ENCODE measurements at places on chromosomes 5 and 9. TPM values are rescaled to one million over a fixed set of nuclear protein-coding genes. Genes with fewer than 3 reads are reported as not detected.

Gene MAPK9
- 30.6 TPM for total RNA-seq

- DNase-seq, result no peak
Observed at GRCh38 chr5:43623048-43623680, 20.2 kb downstream of the NNT start.

DNA sequence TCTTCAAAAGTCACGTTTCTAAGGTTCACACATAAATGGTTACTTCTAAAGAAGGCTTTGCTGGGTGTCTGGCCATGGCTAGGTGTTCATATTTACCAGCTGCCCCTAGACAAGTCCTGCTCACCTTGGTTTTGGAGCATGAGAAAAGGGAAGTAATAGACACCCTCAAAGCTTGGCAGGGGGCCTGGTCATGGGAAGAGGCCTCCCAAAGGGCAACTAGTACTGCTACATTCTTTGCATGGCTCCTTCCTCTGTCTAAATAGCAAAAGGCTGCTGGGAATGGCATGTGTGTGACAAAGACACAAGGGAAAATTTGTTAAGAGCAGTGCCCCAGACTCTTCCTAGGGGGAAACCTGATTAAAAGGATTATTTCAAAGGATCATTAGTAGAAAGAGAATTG lies 93.4 kb downstream of the NRG2 start:
- no peak for DNase-seq

DNA sequence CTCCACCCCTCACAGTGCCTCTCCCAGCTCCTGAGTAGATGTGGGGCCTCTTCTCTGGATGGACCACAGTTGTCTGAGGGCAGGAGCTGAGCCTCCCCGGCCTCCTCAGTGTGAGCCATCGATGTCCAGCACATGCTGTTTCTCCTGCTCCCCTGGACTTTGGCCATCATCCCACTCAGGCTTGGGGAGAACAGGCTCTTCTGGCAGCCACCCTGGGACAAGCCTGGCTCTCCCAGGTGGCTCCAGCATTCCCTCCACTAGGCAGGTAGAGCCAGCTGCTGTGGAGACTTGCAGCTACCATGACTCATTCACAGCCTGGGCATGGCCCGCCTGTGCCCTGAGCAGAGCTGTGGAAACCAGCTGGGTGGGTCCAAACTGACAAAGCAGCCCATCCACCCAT lies 77.0 kb downstream of the CSNK1A1 start:
- DNase-seq, result no peak

Gene SCGB3A1
- total RNA-seq, result not detected

Gene SLC2A8
- total RNA-seq, result 45.1 TPM

DNA sequence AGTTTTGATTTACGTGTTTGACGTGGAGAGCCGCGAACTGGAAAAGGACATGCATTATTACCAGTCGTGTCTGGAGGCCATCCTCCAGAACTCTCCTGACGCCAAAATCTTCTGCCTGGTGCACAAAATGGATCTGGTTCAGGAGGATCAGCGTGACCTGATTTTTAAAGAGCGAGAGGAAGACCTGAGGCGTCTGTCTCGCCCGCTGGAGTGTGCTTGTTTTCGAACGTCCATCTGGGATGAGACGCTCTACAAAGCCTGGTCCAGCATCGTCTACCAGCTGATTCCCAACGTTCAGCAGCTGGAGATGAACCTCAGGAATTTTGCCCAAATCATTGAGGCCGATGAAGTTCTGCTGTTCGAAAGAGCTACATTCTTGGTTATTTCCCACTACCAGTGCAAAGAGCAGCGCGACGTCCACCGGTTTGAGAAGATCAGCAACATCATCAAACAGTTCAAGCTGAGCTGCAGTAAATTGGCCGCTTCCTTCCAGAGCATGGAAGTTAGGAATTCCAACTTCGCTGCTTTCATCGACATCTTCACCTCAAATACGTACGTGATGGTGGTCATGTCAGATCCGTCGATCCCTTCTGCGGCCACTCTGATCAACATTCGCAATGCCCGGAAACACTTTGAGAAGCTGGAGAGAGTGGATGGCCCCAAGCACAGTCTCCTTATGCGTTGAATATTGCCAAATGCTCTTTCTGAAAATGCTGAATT lies 850 bp downstream of the RRAGA start:
- DNase-seq, result peak; percentile 40

Gene CACFD1
- 73.8 TPM for total RNA-seq

DNA sequence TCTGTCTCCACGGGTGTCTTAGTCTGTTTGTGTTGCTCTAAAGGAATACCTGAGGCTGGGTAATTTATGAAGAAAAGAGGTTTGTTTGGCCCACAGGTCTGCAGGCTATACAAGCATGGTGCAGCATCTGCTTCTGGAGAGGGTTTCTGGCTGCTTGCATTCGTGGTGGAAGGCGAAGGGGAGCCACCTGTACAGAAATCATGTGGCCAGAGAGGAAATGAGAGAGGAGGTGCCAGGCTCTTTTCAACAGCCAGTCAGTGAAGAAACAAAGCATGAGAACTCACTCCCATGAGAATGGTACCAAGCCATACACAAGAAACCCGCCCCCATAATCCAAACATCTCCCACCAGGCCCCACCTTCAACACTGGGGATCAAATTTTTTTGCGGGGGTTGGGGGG lies 53.4 kb downstream of the PFDN1 start:
- no peak for DNase-seq

DNA sequence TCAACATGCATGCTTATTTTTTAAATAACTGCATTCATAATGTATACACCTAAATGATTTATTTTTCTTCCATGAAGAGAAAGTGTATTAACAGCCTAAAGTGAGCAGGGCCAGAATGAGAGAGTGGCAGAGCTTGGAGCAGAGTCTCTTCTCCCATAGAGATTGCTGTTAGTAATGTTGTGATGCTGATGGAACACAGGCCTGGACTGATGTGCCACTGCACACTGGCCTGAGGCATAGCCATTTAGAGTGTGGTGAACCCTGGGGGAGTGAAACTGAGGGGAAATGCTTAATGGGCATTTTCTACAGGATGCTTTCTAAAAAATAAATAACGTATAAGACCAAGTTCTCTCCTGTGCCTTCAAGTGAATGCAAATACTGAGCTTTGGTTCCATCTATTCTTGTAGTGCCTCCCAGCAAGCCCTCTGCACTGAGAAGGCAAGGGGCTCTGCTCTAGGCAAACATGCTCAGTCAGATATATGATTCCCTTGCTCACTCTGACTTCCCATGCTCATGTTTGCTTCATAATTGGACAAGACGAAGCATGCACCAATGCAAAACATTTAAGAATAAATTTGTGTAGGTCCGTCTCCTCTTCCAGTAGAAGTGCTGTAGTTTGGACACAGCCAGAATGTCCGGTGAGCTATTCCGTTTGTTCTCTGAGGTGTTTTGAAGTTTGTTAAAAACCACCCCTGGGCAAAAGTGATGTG lies 185.7 kb downstream of the PBX3 start:
- no peak for DNase-seq

DNA sequence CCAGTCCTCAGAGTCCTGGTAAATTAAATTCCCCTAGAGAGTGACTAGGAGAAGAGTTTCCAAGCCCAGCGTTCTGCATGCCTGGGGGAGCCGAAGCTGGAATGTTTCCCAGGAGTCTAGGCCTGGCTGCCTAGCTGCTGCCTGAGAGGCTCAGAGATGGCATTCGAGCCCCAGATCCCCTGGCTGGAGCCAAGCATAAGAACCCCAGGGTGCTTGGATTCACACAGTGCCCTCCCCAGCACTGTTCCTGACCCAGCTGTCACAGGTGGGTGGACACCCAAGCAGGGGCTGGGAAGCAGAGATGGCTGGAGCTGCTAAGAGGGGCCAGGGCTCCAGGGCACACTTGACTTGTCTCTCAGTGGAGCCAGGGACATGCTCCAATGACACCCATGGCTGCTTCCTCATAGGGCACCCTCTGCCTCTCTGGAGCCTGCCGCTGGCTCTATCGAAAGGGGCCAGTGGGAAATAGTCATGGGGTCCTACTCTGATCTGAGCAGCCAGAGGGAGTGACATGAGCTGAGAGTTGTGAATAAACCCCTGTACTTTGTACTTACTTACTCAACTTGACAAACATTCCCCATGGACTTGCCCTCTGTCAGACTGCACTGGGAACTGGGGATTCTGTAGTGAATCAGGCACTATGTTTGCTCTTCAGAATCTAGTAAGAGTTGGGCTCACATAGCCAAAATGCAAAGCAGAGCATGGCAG lies 62.6 kb upstream of the XPA start:
- no peak for DNase-seq

DNA sequence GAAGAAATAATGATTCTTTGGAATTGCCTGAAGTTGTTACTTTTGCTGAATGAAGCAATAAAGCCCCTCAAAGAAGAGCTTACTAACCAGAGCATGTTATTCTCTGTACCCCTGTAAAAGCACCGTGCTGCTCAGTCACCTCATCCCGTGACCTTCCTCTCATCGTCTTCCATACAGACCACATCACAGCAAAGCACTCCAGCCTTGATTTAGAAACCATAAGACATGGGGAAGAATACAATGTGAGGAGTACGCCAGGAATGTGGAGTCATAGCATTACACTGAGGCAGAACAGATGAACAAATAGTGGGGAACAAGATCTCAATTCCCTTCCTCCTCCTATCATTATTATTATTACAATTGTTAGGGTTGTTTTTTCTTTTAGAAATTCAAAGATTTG lies 49.1 kb downstream of the ERAP1 start:
- DNase-seq, result no peak

Gene DNLZ
- 45.4 TPM for total RNA-seq

Gene CNTRL
- 24.6 TPM for total RNA-seq

GRCh38 chr5:52799358-52799982 lies 11.8 kb downstream of the ITGA1 start:
- peak; percentile 68 for DNase-seq

DNA sequence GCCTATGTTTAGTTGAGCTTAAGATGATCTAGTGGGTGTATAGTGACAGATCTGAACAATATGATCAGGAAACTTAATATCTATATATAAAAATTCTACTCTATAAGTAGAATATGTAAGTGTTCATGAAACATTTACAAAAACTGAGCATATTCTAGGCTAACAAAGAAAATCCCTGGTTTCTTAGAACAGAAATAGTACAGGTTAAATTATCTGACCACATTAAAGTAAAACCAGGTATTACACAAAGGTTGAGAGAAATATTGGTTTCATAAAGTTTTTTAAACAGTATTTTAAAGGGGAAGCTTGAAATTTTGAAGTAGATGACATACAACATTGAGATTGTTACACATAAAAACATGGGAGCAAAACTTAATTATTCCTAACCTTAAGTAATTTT lies 39.3 kb downstream of the LRRC70 start:
- no peak for DNase-seq

- no peak for DNase-seq
Observed at GRCh38 chr5:163595932-163596607, 90.7 kb downstream of the MAT2B start.

- DNase-seq, result no peak
Observed at GRCh38 chr9:114937516-114937915, 7.1 kb upstream of the TNFSF8 start.

Gene PPP3R2
- not detected for total RNA-seq

GRCh38 chr5:149257889-149258705 lies 13.6 kb upstream of the AFAP1L1 start:
- no peak for DNase-seq

Gene PRDM12
- total RNA-seq, result 0.30 TPM

- no peak for DNase-seq
Observed at GRCh38 chr9:115018547-115019435, 88.4 kb upstream of the TNFSF8 start.

DNA sequence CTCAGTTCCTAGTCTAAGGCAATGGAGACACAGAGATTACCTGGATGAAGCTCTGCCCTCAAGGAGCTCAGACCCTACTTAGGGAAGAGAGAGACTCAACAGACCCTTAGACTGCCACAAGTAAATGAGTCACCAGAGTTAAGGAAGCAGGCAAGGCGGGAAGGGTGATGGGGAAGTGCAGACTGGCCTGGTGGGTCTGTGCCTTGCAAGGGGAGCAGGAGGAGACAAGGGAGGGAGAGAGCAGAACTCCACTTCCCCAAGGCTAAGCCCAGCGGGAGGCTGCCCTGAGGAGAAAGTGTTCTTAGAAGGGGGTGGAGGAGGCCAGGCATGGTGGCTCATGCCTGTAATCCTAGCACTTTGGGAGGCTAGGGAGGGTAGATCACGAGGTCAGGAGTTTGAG lies 83.7 kb downstream of the HRH2 start:
- DNase-seq, result no peak

- DNase-seq, result no peak
Observed at GRCh38 chr5:14281746-14282181, 138.6 kb downstream of the TRIO start.

Gene CDH9
- not detected for total RNA-seq

GRCh38 chr9:81683238-81683637 lies 6.1 kb downstream of the TLE1 start:
- DNase-seq, result no peak

DNA sequence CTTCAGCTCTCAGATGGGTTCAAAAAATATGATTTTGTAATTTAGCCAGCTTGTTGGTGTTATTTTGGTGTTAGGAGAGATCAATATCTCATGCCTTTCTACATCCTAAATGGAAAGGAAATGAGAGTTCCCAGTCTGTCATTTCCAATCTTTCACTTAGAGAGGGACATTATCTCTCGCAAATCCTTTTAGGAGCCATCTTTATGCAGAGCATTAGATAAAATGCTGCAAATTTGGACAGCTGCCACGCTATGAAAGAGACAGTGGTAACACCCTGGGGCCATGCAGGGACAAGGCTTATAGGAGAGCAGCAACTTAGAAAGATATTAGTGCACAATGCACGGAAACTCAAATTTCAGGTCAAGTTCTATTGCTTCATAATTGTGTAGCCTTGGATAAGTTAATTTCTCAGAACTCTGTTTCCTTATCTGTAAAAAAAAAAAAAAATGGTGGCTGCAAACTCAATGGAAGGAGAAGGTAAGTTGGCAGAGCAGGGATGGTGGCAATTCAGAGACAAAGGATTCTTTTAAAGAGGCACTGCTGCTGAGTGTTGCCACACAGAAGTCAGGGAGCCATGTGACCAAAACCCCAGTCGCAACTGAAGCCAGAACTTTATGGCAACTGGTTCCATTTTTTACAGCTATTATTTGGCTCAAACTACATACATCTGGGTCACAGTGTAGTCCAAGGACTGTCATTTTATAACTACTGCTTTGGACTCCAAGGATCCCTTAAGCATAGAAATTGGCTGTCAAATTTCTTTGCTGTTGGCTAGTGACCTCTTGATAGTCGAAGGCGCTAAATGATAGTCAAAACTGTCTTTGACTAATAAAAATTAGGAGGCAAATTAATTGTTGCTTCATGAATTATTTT lies 210.2 kb downstream of the FRMD3 start:
- DNase-seq, result no peak

GRCh38 chr9:105842023-105842644 lies 147.8 kb downstream of the TMEM38B start:
- DNase-seq, result peak; percentile 57

- no peak for DNase-seq
Observed at GRCh38 chr9:5352637-5353248, 13.1 kb upstream of the RLN1 start.

DNA sequence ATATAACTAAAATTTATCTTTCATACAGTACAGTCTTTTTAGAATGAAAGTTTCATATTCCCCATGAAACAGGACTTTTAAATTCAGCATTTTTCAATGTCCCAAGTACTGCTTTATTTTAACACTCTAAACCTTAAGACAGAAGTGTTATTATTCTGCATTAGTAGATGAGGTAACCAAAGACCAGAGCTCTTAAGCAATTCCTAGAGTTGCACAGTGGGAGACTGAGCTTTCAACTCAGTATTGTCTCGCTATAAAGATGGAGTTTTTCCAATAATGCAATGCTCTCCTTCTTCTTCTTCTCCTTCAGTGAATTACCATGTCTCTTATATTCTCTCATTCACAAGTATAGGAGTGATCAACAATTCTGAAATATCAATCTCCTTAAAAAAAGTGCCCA lies 479.7 kb downstream of the CETN3 start:
- peak; percentile 54 for DNase-seq
